Caki2 (cell line): ENCODE measurements at places on chromosomes 7 and 10. TPM values are rescaled to one million over a fixed set of nuclear protein-coding genes. Genes with fewer than 3 reads are reported as not detected.

The DPYSL4 gene
- total RNA-seq = 0.14 TPM in 1 of 2 replicates, not detected in the other

The LMBR1 gene
- total RNA-seq = 75.3 and 78.3 TPM in 2 replicates

The ELN gene
- 0.27 TPM in 1 of 2 replicates, not detected in the other for total RNA-seq

The SAMD9 gene
- total RNA-seq = 4.0 and 6.4 TPM in 2 replicates

The MSMB gene
- total RNA-seq = not detected in 2 replicates
